ENCODE measurements at places on chromosomes 1 and 21. TPM values are rescaled to one million over a fixed set of nuclear protein-coding genes. Genes with fewer than 3 reads are reported as not detected.

AHDC1 gene
- 7.3 TPM for total RNA-seq

ADORA3 gene
- not detected for total RNA-seq

C1orf210 gene
- total RNA-seq, result 2.8 TPM

LPAR3 gene
- total RNA-seq, result 40.6 TPM

MTMR11 gene
- total RNA-seq, result 10.2 TPM

SMIM34 gene
- total RNA-seq, result not detected

CHD5 gene
- total RNA-seq, result not detected

WLS gene
- total RNA-seq, result 35.0 TPM

USH2A gene
- not detected for total RNA-seq

AMY2A gene
- not detected for total RNA-seq

IKBKE gene
- total RNA-seq, result 11.7 TPM

TOR1AIP1 gene
- total RNA-seq, result 43.0 TPM

SLAMF7 gene
- 0.19 TPM for total RNA-seq

PARP1 gene
- 158 TPM for total RNA-seq

SYNC gene
- 8.7 TPM for total RNA-seq

BARHL2 gene
- total RNA-seq, result not detected

ERG gene
- total RNA-seq, result 0.04 TPM

ELAVL4 gene
- not detected for total RNA-seq

TGFBR3 gene
- not detected for total RNA-seq

SMCP gene
- not detected for total RNA-seq

DTL gene
- 15.3 TPM for total RNA-seq

CFHR4 gene
- total RNA-seq, result not detected

DCST2 gene
- not detected for total RNA-seq

CACHD1 gene
- 1.5 TPM for total RNA-seq

GPR157 gene
- 5.5 TPM for total RNA-seq

CFHR2 gene
- not detected for total RNA-seq

ARHGAP29 gene
- 66.0 TPM for total RNA-seq

PROX1 gene
- 0.16 TPM for total RNA-seq

KRTAP19-3 gene
- total RNA-seq, result not detected

ZNF326 gene
- total RNA-seq, result 3.0 TPM

PDE9A gene
- total RNA-seq, result 0.19 TPM

PWP2 gene
- total RNA-seq, result 39.1 TPM

SERPINC1 gene
- not detected for total RNA-seq

ERVH48-1 gene
- total RNA-seq, result not detected

ARTN gene
- total RNA-seq, result 139 TPM

LCE2C gene
- total RNA-seq, result not detected

C4BPA gene
- not detected for total RNA-seq

HES3 gene
- total RNA-seq, result not detected

IL19 gene
- not detected for total RNA-seq

RNPC3 gene
- 5.7 TPM for total RNA-seq

CDK18 gene
- 12.7 TPM for total RNA-seq

DAB1 gene
- not detected for total RNA-seq

TTLL10 gene
- not detected for total RNA-seq

FTCD gene
- not detected for total RNA-seq

TRIM17 gene
- total RNA-seq, result not detected

MUL1 gene
- total RNA-seq, result 30.5 TPM

OR6K3 gene
- total RNA-seq, result not detected

EDARADD gene
- 4.7 TPM for total RNA-seq

CHI3L2 gene
- not detected for total RNA-seq

STIL gene
- 14.6 TPM for total RNA-seq

TCHHL1 gene
- 0.08 TPM for total RNA-seq

MFAP2 gene
- 91.4 TPM for total RNA-seq

TOMM20 gene
- 98.8 TPM for total RNA-seq

YBEY gene
- total RNA-seq, result 14.9 TPM

ASTN1 gene
- not detected for total RNA-seq

CRYAA gene
- total RNA-seq, result not detected
